ENCODE measurements at places on chromosomes 5 and 9.

DNA sequence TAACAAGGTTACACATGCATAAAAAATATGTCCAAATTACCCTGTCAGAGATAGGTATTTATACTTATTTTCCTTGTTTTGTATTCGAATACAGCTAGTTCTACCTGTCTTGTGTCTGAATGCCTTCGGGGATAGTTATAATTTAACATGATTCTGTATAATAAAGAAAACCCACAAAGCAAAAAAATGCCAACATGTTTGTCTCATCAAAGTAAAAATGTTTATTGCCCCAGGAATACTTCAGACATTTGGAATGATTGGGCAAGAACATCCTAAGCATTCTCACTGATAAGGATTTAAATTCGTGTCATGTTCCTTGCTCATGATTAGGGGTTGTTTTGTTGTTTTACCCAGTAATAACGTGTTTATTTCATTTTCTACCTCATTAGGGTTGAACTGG is 74.5 kb downstream of the DOCK8 start:
- no peak overlapping the region for H3K4me3 ChIP-seq
- DNase-seq: no peak
- H3K4me1 ChIP-seq: no peaks in the 10 kb centered on the region
- no peaks in the 10 kb centered on the region for H3K27me3 ChIP-seq

DNA sequence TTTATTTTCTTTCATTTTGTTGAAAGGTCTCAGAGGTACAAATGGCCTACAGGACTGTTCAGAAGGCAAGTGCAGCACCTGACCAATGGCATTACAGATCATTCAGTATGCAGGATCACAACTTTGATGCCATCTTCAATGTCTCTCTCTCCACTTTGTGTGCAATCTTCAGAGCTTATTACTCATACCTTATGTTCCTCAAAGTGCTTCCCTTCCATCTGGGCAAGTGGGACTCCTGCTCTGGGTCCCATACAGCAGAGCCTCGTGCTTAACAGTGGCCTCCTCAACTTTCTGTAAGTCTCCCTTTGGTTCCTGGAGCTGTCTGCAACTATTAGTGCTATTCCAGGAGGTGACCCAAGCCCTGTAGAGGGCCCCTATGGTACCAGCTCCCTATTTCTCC is 358.4 kb upstream of the RPS23 start:
- H3K27me3 ChIP-seq: no peaks in the 10 kb centered on the region
- no peaks in the 10 kb centered on the region for H3K36me3 ChIP-seq
- peaks cover 54% of the 10 kb centered on the region for H3K4me1 ChIP-seq
- H3K4me3 ChIP-seq: no peak overlapping the region
- no peak for DNase-seq

DNA sequence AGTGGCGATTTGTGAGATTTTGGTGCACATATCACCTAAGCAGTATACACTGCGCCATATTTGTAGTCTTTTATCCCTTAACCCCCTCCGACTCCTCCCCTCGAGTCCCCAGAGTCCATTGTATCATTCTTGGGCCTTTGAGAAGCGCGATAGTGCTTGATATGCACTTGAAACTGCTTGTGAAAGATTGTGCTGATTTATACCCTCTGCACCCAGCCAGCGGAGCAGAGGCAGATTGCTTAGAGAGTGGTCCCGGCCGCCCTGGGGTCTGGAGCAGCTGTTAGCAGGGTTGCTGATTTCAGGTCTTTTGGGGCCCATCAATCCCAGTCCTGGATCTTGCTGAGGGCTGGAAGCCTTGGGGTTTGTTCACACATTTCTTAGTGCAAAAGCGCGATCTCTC is 13.0 kb upstream of the FAM240B start:
- no peak overlapping the region for H3K27ac ChIP-seq
- no peaks in the 10 kb centered on the region for H3K4me1 ChIP-seq
- H3K27me3 ChIP-seq: no peaks in the 10 kb centered on the region
- DNase-seq: no peak

- no peaks in the 10 kb centered on the region for H3K4me1 ChIP-seq
- no peaks in the 10 kb centered on the region for H3K27me3 ChIP-seq
- no peak overlapping the region for H3K4me3 ChIP-seq
These were observed 57.5 kb upstream of the MCCC2 start for GRCh38 chr5:71529682-71530081.

- no peak overlapping the region for H3K4me3 ChIP-seq
- no peak overlapping the region for H3K27ac ChIP-seq
- no peak for DNase-seq
- no peaks in the 10 kb centered on the region for H3K27me3 ChIP-seq
- no peaks in the 10 kb centered on the region for H3K36me3 ChIP-seq
- no peaks in the 10 kb centered on the region for H3K4me1 ChIP-seq
These were observed 52.2 kb upstream of the NRARP start for GRCh38 chr9:137354153-137354844.

DNA sequence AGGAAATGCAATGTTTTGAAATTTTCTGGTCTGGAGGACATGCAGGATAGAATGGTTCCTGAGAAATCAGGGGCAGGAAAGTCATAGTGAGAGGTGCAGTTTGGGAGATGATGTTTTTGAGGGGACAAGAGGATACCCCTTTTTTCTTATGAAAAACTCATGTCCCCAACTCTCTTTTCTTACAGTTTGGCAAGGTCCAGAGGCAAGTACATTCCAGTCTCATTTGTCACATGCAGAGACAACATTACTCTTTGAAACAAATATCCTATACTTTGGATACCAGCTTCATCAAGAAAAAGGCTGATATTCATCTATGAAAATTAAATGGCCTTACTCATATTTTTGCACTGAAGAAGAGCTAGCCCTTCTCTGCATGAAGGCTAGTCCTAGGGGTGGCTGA is 48.2 kb downstream of the EQTN start:
- H3K36me3 ChIP-seq: no peaks in the 10 kb centered on the region
- H3K4me1 ChIP-seq: no peaks in the 10 kb centered on the region
- no peaks in the 10 kb centered on the region for H3K27me3 ChIP-seq
- no peak for DNase-seq
- no peak overlapping the region for H3K27ac ChIP-seq

- no peak overlapping the region for H3K4me3 ChIP-seq
- H3K27ac ChIP-seq: no peak overlapping the region
- DNase-seq: no peak
- H3K27me3 ChIP-seq: no peaks in the 10 kb centered on the region
- H3K4me1 ChIP-seq: no peaks in the 10 kb centered on the region
- no peaks in the 10 kb centered on the region for H3K36me3 ChIP-seq
These were observed 72.6 kb downstream of the ENTREP1 start for GRCh38 chr9:69397384-69398214.

All from DND-41 (cell line).